T-helper 1 cell (primary cell): ENCODE measurements at places on chromosomes 4 and X.
A peak's percentile ranks its signal among the peaks of the same experiment; 100 is the strongest.

DNA sequence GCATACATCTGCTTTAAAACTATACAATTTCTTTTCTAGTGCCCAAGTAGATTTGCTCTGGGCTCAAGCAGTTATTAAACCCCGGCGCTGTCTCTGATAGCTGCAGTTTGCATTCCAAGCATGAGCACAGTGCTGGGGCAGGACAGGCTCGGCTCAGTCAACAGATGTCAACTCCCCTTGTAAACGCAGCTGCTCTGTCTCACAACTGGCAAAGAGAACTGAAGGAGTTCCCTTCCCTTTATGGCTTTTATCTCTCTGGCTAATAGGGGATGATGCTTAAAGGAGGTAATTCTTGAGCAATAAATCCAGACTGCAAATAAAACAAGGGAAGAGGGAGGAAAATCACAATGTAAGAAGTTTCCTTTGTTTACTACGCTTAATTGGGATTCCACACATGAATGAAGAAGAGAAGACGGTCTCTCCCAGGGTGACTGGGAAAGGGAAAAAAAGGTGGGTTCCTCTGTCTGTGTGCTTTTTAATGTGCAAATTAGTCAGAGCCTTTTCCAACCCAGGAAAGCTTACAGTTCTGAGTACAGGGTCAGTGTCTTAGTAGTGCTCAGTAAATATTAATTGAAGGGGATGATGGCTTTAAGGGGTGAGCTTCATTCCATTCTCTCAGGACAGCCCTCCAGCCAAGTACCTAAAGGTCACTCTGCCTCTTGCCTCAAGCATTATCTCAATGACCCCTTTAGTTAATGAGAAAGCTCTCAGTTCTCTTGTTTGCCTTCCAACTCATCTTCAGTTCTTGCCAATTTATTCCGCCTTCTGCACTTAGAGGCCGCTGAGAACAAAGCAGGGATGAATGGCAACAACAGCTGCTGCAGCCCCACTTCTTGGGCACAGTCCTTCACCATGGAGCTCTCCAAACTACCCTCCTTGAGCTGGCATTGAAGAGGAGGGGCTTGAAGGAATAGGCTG, 155.7 kb upstream of the JADE1 start:
- no peak for DNase-seq

GRCh38 chr4:138235419-138235952, 6.7 kb downstream of the SLC7A11 start:
- DNase-seq = peak; percentile 25

DNA sequence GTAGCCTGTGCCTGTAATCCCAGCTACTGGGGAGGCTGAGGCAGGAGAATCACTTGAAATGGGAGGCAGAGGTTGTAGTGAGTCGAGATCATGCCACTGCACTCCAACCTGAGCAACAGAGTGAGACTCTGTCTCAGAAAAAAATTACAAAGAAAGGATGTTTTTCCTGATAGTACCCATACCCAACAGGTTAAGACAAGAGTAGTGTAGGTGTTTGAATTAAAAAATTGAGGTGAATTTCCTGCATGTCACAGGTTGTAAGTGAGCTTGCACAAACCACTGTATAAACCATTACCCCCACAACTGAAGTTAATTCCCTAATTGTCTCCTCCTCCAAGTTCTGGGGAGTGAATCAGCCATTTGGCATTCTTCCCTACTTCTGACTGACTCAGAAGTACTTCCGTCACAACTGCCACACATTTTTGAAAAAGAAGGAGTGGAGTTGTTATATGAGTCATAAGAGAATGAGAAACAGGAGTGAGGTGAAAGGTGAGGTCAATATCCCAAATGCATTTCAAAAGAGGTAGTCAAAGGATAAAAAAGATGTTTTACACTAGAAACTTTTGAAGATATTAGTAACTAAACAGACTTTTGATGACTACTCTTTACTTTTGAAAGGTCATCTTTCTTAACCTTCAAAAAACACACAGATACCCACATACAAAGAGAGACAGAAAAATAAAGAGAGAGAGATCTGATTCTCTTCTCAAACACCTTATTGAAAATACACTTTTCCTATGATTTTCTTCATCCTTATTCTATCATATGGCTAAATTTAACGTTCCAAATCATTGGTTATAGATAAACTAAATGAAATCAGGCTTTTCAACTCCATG, 134.5 kb downstream of the BTC start:
- no peak for DNase-seq

GRCh38 chr4:123317211-123317610, 79.4 kb upstream of the SPRY1 start:
- no peak for DNase-seq

DNA sequence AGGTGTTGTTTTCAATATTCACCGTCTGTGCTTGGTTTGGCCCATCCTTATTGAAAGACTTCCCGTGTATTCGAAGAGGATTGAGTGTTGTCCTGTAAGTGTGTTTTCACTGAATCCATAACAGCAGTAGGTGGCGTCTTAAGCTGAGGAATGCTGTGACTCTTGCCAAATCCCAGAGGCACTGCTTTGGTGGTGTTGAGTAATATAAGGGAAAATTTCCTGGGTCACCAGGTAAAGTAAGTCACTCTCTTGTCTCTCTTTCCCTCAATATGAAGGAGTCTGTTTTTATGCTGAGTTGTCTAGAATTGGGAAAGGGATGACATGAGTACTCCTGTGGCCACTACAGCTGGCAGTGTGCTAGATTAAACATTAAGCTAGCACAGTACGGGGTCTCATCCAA, 146.7 kb upstream of the ZXDB start:
- no peak for DNase-seq

- no peak for DNase-seq
Observed at GRCh38 chr4:38021751-38022150, 61.6 kb downstream of the PTTG2 start.

- no peak for DNase-seq
Observed at GRCh38 chrX:48711162-48711928, 14.8 kb downstream of the SUV39H1 start.

DNA sequence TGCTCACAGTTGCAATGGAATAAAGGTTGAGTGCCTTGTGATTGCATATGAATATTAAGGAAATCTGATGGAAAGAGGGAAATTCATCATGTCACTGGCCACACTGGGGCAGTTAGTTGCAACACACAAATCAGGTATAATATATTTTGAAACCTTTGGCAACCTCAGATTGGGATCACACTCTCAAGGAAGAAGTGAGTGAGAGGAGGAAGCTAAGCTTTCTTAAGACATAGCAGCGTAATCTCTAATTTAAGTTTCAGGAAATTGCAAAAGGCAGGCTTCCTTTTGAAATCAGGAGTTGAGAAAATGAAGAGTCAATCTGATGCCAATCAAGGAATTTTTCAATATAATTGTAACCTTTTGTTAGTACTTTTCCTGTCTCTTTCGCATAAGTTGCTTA, 12.3 kb upstream of the CLTRN start:
- DNase-seq = no peak

DNA sequence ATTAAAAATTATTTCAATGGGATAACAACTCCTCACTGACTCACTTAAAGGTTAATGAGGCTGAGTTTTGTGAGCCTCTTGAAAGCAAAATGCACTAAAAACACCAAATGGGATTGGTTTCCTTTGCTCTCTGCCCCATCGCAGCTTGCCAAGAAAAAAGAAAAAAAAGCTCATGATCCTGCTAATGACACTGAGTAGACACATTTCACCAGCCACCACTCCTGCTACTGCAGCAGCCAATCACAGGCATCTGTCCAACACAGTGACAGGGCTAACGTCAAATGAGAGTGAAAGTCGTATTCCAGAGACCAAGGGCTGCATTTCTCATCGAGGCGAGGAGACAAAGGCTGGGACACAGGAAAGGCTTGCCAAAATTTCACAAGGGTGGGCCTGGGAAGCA, 5.2 kb downstream of the APBB2 start:
- no peak for DNase-seq

GRCh38 chrX:2766906-2767305, 15.1 kb downstream of the XG start:
- no peak for DNase-seq

DNA sequence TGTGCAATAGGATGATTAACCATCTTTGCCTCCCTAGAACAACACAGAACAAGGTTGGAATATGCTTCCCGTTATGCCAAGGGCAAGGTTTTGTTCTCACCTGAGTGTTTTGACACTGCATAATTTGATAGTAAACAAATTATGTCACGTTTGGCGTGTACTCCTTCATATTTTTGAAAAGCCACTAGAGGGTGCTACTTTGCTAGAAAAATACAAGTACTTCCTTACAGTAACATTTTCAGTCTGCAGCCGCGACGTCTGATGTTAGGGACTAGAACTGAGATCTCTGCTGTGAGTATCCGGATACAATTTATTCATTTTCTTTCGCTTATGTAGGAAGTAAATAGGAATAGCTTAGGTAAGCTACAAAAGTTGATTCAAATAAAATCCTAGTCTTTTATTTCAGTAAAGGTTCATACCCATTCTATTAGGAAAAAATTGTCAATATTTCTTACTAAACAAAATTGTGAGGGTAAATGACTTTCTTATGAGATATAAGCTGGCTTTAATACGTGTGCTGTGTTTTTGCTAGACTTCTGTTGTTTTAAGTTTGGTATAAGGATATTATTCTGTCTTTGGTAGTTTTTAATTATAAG, 181.1 kb upstream of the WDFY3 start:
- DNase-seq = peak; percentile 31

DNA sequence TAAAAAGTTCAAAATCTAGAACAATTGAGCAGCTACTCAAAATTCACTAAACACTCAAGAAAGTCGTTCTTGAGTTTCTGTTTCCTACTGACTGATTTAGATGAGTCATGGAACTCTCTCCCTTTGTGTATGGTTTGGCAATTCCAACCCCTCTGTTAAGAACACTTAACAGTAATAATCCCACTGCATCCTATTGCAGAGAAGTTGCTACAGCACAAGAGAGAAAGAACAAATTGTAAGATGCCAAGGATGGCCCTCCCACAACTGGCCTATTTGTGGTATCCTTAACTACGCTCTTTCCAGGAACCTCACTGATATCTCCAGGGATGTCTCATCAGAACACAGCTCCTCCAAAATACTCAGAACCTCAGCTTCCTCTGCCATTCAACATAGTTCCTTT, 701.8 kb upstream of the TENM3 start:
- DNase-seq = no peak

DNA sequence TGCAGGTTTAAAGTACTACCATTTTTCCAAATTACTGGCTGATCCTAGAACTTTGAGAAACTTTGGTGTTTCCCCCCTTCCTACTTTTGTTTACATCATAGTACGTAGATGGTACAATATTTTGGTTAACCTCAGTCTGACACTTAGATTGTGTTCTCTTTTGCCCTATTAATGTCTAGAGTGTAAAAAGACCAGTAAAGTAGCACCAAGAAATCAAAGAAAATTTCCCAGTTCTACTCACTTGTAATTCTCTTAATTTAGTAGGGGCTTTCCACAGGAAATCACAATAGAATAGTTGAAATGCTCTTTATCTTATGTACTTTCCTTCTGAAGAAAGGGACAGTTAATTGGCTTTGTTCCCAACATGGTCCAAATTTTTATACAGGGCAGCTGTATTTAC, 51.6 kb downstream of the NFKB1 start:
- DNase-seq = no peak

GRCh38 chrX:38599796-38600755, 38.7 kb downstream of the TSPAN7 start:
- DNase-seq = no peak

- no peak for DNase-seq
Observed at GRCh38 chr4:1202526-1203011, 30.2 kb upstream of the SPON2 start.
